ENCODE measurements at places on chromosomes 4 and X.

GRCh38 chr4:62460329-62460728, 1260.2 kb downstream of the ADGRL3 start:
- DNase-seq: no peak

- DNase-seq: peak; percentile 25
These were observed 369.6 kb downstream of the PCDH7 start for GRCh38 chr4:31089815-31090214.

GRCh38 chr4:83961575-83961974, 425.7 kb downstream of the GPAT3 start:
- DNase-seq: peak; percentile 15

DNA sequence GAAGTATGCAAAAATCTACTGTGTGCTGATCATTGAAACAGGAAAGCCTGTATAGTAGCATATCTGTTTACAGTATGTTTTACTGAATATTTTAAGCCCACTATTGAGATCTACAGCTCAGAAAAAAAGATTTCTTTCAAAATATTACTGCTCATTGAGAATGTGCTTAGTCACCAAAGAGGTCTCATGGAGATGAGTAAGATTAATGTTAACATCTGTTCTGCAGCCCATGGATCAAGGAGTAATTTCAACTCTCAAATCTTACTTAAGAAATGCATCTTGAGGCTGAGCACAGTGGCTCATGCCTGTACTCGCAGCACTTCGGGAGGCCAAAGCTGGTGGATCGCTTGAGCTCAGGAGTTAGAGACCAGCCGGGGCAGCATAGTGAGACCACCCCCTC, 3.3 kb downstream of the RNF4 start:
- DNase-seq: peak; percentile 35

- peak; percentile 19 for DNase-seq
These were observed at the start of gene MTMR1 for GRCh38 chrX:150692831-150693724. Gene MTMR1 (plus strand): TSS chrX:150693396. CDS start chrX:150693531, 135 bp downstream.

DNA sequence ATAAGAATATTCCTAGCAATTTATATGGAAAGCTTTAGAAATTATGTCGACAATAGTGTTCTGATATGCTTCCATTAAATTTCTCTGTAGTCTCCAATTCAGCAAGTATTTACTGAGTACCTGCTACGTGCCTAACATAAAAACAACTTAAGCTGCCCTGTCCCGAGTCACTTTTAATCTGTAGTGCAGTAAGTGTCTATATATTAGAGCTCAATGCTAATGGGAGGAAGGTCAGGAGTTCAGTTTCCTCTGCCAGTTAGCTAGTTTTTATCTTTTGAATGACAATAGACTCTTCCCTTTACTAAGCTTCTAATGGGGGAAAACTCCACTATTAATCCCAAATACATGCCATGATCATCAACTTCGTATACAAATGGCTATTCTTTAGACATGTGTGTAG, 118.7 kb upstream of the NAP1L5 start:
- no peak for DNase-seq

- no peak for DNase-seq
These were observed 33.7 kb upstream of the ANKRD50 start for GRCh38 chr4:124745985-124746801.

DNA sequence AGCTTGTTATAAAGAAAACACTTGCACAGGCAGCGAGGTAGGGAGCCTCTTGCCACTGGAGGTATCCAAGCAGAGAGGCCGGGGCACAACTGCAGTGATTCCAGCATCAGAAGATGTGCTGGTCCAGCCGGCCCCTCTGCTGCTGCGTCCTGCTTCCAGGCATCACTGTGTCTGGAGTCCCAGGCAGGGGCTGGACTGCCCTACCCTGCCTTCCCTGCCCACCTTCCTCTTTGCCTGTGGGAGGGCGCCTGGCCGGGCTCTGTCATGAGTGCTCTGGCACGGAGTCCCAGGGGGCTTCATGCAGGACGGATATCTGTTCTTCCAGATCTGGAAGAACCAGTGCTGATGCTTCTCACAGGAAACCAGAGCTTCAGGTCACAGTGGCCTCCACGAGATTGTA, 187.6 kb upstream of the PSAPL1 start:
- DNase-seq: no peak

GRCh38 chr4:24625091-24625490, 40.7 kb upstream of the DHX15 start:
- no peak for DNase-seq

- DNase-seq: no peak
These were observed 1355.6 kb downstream of the FSTL5 start for GRCh38 chr4:160808174-160808573.

GRCh38 chr4:98932539-98932938, 3.6 kb upstream of the EIF4E start:
- peak; percentile 74 for DNase-seq

- DNase-seq: no peak
These were observed 676.3 kb upstream of the BOD1L1 start for GRCh38 chr4:14303856-14304255.

GRCh38 chrX:55336176-55336575, 71.5 kb upstream of the PAGE3 start:
- DNase-seq: no peak

- DNase-seq: no peak
These were observed 39.6 kb upstream of the TMEM150C start for GRCh38 chr4:82601242-82602015.

DNA sequence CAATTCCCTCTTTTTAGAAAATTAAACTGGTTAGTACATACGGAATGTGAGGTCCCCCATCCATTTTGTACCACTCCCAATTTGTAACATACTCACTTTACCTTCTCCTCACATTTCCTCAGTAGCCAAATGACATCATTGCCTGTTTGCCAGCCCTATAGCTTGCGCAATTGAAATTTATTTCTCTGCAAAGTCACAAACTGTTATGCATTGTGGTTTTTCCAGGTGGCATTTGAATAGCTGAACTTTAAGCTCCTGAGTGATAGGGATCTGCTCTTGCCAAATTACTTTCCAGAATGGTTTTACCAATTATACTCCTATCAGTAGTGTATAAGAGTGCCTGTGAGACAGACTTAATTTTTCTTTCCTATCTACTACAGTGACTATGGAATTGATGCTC, 7.7 kb downstream of the COL4A5 start:
- DNase-seq: no peak

GRCh38 chr4:86944964-86945781, 10.4 kb downstream of the AFF1 start:
- DNase-seq: no peak

GRCh38 chr4:116598980-116599789, 486.2 kb downstream of the TRAM1L1 start:
- no peak for DNase-seq

GRCh38 chr4:14783011-14783877, 219.0 kb upstream of the CPEB2 start:
- peak; percentile 63 for DNase-seq

GRCh38 chr4:186619088-186619487, 63.7 kb upstream of the MTNR1A start:
- no peak for DNase-seq
